ENCODE measurements at places on chromosomes 6 and 20. TPM values are rescaled to one million over a fixed set of nuclear protein-coding genes. Genes with fewer than 3 reads are reported as not detected.

GRCh38 chr20:33995053-33995831 is 1.5 kb downstream of the RALY start:
- no peak for DNase-seq

GRCh38 chr6:79226660-79227059 is 7.8 kb downstream of the HMGN3 start:
- DNase-seq, result no peak

GRM1 gene
- total RNA-seq, result not detected

SRMS gene
- 0.24 TPM for total RNA-seq

GRCh38 chr6:20448828-20449227 is 47.1 kb downstream of the E2F3 start:
- DNase-seq, result no peak

GRCh38 chr6:92538275-92538674 is 881.1 kb downstream of the EPHA7 start:
- DNase-seq, result no peak

LGSN gene
- not detected for total RNA-seq

DNA sequence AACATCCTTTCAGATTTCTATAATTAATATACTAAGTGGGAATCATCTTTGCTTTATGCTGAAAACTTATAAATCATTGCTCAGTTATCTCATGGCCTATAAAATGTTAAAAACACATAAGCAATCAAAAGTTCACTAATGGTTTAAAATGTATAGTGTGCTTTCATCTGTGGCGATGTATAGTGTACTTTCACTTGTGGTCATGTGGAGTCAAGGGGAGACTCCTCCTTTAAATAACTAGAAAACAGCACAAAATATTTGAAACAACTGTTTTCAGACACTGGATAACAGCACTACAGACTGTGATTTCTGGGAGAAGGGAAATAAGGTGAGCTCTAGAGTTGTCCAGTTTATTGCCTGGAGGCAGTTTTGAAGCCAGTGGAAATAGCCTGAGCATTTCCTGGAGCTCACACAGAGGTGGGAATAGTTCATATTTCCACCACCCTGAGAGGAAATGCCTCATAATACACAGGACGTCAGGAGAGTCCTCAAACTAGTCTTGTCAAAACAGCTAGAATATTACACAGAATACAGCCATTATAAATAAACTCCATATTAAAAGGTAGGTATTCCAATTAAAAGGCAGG is 89.4 kb downstream of the CEP162 start:
- DNase-seq, result no peak

PERP gene
- total RNA-seq, result 1.0 TPM

TAGAP gene
- total RNA-seq, result 222 TPM

PPP1R14C gene
- not detected for total RNA-seq

HAO1 gene
- not detected for total RNA-seq

- DNase-seq, result no peak
Measured at GRCh38 chr6:236519-236918, 55.8 kb upstream of the DUSP22 start.

GRCh38 chr6:78868116-78868515 is 765 bp downstream of the IRAK1BP1 start:
- DNase-seq, result no peak

FLOT1 gene
- total RNA-seq, result 206 TPM

CAGE1 gene
- total RNA-seq, result 0.48 TPM

DNA sequence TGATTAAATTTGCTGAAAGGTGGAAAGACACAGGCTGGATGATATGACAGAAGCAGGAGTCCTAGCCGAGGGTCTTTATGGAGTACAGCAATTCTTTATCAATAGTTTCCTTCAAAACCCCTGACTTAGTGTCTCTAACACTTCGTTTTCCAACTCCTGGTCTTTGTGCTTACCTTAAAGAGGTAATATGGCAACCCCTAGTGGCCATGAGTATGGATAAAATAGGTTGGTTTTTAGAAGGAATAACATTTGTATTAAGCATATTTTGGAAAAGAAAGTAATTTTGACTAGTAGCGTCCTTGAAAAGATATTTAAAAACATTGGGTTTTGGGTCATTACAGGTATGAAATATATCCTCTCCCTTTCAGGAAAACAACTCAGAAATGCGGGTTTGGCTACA is 51.9 kb downstream of the VGLL2 start:
- DNase-seq, result no peak

SIM1 gene
- not detected for total RNA-seq

TRAPPC3L gene
- total RNA-seq, result not detected

GRCh38 chr20:1894471-1894950 is 696 bp upstream of the SIRPA start:
- DNase-seq, result no peak

GRCh38 chr20:22070610-22071058 is 365.2 kb downstream of the PAX1 start:
- DNase-seq, result no peak

DNA sequence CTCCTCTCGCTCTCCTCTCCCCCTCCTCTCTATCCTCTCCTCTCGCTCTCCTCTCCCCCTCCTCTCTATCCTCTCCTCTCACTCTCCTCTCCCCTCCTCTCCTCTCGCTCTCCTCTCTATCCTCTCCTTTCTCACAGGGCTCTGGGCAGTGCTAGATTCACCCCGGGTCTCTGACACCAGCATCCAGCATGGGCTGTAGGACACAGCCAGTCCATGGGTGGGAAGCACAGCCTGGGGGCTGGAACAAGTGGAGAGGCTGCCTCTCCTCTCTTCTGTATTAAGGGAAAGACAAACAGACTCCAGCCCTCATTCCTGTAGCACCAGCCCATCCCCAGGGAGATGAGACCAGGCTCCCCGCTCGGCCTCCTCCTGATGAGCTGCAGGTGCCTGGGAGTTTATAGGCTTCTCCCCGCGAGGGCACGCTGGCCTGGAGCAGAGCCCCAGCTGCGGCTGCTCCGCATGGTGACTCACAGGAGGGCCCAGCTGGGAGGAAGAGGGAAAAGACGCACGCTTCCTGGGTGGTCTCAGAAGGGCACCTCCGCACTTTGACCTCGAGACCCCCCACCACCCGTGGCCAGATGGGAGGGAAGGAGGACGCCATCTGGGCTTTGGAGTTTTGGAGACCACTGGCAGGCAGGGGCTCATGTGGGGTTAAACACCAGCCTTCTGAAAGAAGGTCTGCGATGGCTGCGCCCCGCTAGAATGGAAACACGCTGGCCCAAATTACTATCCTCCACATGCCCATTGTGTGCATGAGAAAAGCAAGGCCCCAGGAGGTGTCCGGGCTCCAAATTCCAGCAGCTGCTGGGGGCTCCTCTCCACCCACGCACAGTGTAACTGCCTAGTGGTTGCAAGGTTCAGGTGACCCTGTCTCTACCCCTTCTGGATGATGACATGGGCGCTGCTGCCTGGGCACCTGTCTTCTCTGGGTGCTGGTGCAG is 68.0 kb downstream of the BMP7 start:
- no peak for DNase-seq

DNA sequence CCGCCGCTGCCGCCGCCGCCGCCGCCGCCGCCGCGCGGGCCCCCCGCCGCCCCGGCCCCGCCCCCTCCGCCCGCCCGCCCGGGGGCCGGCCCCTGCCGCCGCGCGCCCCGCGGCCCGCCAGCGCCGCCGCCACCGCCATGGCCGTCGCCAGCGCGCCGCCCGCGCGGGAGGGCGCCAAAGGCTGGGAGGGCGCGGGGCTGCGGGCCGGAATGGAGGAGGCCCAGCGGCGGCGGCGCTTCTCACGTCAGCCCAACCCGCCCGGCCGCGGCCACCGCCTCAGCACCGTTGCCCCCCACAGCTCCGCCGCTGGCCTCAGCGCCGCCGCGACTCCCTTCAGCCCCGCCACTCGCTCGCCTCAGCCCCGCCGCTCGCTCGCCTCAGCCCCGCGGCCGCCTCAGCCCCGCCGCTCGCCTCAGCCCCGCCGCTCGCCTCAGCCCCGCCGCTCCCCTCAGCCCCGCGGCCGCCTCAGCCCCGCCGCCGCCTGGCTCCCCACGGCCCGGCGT is 258 bp downstream of the PHF10 start:
- DNase-seq, result no peak

DNA sequence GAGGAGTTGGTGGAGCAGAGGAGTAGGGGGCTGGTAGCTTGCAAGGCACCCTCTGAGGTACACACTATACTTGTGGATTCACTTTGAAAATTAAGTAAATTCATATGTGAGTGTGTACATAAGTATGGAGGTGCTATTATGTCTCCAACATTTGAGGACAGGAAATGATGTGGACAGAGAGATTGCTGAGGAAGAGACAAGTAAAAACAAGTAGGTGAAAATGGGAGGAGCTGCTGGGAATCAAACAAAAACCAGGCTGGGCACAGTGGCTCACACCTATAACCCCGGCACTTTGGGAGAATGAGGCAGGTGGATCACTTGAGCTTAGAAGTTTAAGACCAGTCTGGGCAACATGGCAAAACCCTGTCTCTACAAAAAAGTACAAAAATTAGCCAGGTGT is 69.2 kb upstream of the LYRM2 start:
- DNase-seq, result no peak

GRCh38 chr20:58018590-58018989 is 209.9 kb downstream of the ANKRD60 start:
- DNase-seq, result no peak

GRCh38 chr6:139531148-139532115 is 157.0 kb upstream of the CITED2 start:
- DNase-seq, result no peak

DNA sequence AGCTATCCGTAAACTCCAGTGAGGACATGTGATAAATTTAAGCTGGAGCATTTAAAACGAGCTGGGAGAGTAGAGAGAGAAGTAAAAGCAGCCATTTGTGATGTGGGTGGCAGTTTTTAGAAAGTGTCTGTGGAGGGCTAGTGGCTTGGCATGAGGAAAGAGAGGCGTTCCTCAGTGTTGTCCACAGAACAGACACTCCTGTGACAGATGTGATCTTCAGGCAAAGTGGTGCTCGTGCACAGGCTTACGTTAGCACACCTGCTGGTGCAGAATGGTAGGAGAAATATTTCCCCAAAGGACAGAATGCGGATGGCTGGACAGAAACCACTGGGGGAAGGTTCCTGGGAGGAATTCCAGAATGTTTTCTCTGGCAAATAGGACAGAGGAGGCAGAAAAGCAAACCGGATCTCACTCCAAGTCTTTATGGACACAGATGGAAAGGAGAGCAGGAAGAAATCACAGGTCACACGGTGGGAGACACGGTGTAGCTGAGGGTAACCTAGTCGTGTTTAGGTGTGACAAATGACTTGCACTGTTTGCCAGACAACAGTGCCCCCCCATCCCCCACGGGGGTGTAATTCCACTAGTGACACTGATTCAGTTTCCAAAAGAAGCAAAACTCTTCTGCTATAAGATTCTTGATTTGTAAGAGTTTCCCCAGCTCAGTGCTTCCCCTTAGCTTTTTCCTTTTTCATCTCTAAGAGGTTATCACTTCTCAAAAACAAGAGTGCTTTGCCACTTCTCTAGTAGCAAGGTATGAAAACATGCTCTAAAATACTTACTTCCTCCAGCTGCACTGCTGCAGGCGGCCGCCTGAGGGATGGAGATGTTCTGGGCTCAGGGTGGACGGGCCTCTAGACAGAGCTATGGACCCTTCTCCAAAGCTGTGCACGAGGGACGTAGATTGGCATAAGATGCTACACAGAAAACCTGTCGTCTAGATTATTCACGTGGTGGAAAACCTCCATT is 293.2 kb downstream of the QKI start:
- no peak for DNase-seq

CD24 gene
- total RNA-seq, result 0.78 TPM

DNA sequence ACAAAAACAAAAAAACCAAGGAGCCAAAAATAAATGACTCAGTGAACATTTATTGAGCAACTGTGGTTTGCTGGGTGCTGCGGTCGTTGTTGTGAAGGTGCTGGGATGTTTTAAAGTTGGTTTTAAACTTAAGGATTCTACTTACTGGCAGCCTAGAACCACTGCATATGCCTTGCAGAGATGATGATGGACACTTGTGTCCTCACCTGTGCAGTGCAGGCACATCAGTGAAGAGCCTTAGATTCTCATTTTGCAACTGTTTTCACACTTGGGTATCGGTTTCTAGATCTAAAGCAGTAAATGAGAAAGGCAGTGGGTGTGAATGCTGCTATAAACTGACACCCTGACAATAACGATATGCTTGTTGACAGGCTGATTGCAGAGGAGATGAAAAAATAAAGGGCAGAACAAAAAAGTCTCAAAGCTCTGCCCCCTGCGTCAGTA is 68.8 kb downstream of the UTRN start:
- no peak for DNase-seq

DNA sequence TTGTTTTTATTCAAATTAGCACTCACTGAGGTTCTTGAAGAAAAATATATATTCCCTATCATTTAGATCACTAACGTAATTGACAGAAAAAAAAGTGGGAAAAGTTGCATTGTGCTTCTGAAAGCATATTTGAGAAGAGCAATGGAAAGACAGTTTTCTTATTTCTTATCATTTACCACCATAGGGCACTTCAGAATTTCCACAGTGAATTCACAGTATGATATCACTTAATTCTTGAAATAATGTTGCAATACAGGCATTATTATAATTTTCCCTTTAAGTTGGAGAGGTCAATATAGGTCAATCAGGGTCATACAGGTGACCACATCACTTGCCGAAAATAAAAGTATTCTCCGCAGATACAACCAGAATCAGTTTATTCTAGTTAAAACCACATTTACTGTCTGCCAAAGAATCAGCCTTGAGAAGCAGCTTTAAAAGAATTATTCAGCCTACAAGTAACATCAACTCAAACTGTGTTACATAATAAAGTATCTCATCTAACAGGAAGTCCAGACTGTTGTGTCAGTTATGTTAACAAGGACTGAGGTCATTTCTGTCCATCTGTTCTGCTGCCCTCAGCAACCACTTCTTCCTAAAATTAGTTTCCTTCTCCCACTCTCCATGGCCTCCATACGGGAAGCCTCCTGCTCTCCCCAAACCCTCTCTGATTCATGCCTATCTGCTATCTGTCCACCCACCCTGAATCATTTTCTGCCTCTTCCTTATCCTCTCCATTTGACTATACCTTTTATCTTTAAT is 121.2 kb downstream of the SIM1 start:
- DNase-seq, result no peak

ECT2L gene
- not detected for total RNA-seq

DNA sequence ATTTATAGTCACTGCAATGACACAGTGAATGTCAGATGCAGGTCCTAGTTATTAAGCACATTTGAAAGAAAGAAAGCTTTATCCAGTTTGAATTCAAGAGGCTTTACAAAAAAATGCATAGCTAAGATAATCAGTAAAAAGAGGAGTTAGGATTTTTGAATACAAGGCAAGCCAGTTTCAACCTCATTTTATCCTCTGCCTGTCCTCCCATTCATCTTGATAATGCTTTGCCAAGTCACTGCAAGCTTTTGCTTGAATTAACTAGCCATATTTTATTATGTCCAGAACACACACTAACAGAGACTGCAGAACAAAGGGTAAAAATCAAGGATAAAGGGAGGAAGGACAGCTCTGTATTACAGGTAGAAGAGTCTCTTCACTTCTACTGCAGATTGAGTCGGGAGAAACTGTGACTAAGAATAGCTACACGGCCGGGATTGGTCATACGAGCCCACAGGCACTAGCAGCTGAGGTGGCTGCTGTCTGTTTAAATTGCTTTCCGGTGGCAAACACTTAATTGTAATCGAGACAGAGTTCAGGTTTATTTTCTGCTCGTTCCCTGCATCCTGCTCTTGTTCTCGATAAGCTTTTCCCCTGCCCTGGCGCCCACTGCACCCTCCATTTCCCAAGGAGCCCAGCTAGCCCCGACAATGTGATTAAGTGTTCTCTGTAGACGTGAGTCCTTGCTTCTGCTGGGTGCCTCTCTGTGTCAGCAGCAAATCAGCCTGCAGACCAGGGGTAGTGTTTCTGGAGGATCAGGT is 30.5 kb upstream of the AKAP12 start:
- no peak for DNase-seq

GRCh38 chr20:19783966-19784401 is 25.9 kb downstream of the RIN2 start:
- DNase-seq, result no peak

GRCh38 chr6:138498629-138499302 is 528 bp downstream of the NHSL1 start:
- no peak for DNase-seq

ALDH5A1 gene
- 7.2 TPM for total RNA-seq

HLA-DRB1 gene
- 52.1 TPM for total RNA-seq

Measured in naive thymus-derived CD4-positive, alpha-beta T cell (primary cell).